8988T (cell line): ENCODE measurements at places on chromosomes 13 and 19.

DNA sequence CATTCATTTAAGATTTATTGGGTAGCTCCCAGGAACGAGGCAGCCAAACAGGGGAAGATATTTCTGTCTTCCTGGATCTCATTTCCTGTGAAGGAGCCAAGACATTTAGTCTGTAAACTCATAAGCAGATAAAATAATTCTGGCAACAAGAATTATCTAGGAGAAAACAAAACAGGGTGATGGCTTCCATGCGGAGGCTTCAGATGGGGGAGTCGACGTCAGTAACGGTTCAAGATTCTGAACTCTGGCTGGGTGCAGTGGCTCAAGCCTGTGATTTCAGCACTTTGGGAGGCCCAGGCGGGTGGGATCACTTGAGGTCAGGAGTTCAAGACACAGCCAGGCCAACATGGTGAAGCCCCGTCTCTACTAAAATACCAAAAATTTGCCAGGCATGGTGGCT, 1.3 kb downstream of the GNA15 start:
- DNase-seq = no peak

GRCh38 chr19:7063764-7064418, 5.4 kb upstream of the MBD3L3 start:
- no peak for DNase-seq

DNA sequence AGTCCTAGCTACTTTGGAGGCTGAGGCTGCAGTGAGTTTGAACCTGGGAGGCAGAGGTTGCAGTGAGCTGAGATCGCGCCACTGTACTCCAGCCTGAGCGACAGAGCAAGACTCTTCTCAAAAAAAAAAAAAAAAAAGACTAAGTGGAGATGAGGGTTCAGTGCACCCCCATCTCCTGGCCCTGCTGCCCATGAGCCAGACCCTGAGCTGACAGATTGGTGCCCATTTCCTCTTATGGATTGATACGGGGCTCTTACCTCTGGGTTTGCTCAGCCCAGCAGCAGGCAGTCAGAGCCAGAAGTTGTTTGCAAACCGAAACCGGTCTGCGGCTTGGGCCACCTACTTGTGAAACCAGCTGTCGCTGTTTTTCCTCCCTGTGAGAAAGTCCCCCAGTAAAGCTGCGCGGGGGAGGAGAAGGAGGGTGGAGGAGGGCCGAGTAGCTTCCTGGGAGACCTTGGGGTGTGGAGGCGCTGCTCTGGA, 36.9 kb downstream of the ARRDC2 start:
- DNase-seq = peak; percentile 11

- DNase-seq = no peak
Observed at GRCh38 chr13:63517371-63517770, 2101.7 kb upstream of the PCDH20 start.

DNA sequence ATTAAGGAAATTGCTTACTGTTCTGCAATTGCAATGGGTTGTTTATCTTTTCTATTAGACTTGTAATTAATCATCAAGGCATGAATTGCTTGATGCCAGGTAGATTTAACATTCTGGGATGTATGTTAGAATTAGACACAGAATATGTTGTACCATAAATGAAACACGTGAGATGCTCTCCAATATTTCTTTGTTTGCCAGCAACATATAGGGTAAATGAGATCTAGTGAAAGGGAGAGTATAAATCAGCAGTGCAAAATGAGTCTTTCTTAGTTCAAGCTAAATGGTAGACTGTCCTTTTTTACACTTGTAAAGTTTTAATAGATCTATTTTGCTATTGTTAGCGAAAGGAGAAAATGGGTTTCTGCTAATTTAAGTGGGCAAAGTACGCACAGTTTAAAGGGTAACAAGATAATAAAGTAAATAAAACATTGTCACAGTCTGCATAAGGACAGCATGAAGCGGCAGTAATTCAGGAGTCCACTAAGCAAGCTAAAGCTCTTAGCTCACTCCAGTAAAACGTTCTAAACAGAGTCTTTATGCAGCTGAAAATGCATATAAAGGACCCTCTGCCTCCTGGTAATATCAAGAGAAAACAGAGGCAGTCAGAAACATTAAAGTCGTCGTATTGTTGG, 1137.1 kb downstream of the OLFM4 start:
- no peak for DNase-seq

DNA sequence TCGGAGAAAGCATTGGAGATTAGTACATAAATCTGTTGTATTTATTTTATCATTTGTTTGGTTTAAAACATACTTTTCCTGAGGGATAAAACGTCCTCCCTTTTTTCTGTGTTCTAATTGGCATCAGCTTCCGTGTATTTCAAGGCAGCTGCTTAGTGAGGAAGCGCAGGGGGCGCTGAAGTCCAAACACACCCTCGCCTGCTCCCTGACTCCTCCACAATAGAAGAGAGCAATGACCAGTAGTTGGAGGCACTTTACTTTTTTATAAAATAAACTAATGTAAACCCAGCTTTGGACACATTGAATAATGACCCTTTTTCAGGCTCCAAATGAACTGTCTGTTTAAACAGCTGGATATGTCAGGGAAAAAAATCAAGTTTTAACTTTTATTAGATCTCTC, 79.9 kb downstream of the RNASEH2B start:
- DNase-seq = no peak

DNA sequence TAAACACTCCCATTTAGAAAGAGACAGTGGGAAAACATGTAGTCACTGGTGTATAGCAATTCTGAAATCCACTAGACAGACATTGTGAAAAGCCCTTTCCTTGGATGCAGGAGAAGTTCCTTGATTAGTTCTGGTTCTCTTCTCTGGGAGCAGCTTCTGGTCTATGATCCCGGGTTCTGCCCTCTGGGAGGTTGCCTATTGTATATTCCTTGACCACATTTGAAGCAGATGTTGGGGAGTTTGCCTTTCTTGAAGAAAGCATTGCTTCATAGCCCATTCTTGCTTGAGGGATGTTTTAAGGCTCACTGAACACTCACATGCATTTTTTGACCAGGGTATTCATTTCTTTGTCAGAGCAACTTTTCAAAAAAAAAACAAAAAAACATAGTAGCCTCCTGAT, 211.9 kb downstream of the NDFIP2 start:
- DNase-seq = no peak

- DNase-seq = no peak
Observed at GRCh38 chr13:64546371-64546770, 2683.8 kb downstream of the PCDH9 start.

DNA sequence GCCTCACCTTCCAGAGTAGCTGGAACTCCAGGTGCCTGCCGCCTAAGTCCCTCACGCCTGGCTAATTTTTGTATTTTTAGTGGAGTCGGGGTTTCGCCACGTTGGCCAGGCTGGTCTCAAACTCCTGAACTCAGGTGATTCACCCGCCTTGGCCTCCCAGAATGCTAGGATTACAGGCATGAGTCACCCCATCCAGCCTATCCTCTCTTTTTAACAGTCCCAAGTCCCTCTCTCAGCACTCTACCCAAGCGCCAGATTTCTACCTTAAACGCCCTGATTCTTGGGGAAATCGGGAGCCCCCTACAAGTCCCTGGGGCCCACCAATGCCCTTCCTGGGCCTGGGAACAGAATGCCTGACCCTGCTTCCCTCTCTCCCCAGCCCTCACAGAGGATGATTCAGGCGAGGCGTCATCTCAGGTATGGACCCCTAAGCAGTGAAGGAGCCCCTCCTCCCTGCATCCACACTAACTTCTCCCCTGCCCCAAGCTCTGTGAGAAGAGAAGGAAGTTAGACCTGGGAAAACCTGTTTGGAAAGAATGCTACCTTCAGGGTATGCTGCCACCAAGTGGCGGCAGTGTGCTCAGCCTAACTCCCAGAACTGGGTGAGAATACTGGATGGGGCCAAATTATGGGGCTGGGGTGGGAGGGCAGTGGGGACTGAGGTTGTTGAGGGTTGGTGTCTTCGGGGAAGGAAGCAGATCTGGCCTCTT, 20.8 kb upstream of the EBI3 start:
- DNase-seq = no peak

- DNase-seq = no peak
Observed at GRCh38 chr13:107827840-107828549, 387.3 kb downstream of the LIG4 start.

GRCh38 chr19:39738814-39739213, 985 bp upstream of the CLC start:
- no peak for DNase-seq

- DNase-seq = no peak
Observed at GRCh38 chr19:46626446-46626845, 1.6 kb upstream of the PTGIR start.

DNA sequence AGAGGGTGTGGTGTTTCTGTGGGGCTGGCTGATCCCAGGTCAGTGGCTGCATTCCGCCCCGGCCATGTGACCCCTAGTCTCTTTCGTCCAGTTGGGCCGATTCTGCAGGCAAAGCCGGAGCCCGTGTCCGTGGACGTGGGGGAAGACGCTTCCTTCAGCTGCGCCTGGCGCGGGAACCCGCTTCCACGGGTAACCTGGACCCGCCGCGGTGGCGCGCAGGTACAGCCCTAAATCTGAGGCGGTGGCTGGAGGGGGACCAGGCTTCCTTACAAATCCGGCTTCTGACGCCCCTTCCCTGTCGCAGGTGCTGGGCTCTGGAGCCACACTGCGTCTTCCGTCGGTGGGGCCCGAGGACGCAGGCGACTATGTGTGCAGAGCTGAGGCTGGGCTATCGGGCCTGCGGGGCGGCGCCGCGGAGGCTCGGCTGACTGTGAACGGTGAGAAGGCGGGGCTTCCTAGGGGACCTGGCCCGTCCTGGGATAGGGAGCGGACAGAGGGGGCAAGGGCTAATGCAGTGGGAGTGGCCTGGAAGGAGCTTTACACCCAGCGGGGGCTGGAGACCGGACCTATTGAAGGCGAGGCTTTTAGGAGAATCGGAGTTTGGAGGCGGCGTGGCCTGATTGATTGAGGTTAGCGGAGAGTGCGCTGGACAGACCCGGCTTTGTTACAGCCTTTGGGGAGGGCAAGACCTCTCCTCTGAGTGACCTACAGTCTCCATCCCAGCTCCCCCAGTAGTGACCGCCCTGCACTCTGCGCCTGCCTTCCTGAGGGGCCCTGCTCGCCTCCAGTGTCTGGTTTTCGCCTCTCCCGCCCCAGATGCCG, 4.3 kb downstream of the KIRREL2 start:
- no peak for DNase-seq

GRCh38 chr13:33205804-33206221, 79.7 kb downstream of the STARD13 start:
- no peak for DNase-seq

DNA sequence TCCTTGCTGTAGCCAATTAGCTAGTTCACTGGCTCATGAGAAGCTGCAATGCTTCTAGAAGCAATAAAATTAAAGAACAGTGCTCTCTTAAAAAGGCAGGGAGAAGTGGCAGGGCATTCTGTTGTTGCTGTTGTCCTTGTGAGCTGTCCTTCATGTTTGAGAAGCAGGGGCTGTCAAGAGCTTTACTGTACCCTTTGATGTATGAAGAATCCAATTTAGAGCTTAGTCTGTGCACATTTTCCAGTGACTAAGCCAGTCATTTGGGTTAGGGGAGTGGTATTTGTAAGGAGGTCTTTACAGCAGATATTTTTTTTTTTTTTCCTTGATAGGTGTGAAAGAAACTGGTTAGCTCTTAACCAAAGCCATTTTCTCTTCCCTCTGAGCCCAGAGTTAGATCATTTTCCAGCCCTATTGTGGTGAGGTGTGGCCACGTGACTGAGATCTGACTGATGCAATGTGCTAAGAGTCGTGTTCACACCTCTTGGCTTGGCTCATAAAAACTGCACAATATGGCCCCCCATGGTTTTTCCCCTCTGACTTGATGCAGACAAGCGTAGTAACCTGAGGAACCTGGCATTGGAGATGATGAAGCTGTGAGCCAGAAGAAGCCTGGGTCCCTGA, 309.6 kb upstream of the TMTC4 start:
- DNase-seq = no peak

DNA sequence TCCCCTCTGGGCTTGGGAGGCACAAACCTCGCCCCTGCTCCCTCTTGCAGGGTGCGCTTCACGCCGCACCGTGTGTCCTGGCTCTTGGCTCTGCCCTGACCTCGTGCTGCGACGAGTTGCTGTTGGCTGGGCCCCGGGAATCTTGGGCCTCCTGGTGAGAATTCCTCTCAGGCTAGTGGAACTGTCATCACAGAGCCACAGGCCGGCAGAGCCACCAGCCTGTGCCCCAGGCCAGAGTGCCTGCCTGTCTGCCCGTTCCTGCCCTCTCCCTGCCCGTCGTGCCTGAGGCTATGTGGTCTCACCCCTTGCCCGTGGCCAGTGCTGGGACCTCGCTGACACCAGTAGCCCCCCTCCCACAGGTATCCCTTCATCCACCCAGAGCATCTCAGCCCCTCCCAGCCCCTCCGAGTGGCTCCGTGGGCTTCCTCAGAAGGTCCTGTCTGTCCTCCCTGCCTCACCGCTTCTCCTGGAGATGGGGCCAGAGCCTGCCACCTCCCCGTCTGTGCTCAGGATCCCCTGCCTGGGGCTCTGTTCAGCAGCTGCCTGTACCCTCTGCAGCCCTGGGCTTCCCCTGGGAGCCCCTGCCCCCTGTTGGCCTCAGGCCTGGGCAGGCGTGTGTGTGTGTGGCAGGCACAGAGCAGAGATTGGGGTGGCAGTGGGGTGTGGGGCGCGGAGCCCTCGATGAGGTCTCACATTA, 13.3 kb downstream of the NDUFB7 start:
- no peak for DNase-seq

- no peak for DNase-seq
Observed at GRCh38 chr13:33213797-33214196, 71.8 kb downstream of the STARD13 start.

- DNase-seq = no peak
Observed at GRCh38 chr19:33821871-33822270, 25.2 kb downstream of the KCTD15 start.
